ENCODE measurements at places on chromosomes 13 and 19.

GRCh38 chr19:35975608-35976214 is 19.3 kb upstream of the SDHAF1 start:
- DNase-seq, result no peak

DNA sequence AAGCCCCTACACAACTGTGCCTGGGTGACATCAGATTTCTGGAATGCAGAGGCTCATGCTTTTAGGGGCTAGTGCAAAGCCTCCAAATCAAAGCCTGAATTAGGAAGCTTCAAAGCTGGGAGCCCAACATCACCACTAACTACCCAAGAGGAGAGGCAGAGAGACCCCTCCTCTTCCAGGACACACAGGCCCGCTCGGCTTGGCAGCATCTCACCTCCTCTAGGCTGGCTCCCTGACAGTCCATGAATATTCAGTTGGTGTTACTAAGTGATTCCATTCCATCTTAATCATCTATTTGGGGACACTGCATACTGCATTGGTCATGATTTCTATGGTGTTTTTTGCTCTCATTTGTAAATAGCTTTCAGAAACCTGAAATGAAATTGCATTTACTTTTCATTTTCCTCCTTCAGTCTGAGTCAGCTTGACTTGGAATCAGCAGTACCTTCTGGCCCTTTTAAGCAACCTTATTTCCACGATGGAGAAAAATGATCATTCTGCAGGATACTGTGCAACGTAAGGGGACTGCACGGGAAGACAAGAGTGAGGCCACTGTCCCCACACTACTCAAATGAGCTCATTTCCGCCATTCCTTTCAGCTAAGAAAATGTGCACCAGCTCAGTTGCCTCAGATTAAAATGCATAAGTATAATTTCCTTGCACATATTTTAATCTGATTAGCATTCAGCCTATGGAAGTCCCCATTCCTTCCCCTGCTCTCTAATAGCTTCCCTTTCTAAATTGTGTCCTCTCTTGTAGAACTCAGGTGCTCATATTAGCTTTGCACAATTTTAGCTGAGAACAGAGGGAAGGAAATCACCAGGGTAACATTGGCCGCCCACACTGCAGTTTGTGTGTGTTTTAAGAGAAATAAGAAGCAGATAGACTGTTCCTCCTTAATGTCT is 219.9 kb downstream of the RFC3 start:
- no peak for DNase-seq

DNA sequence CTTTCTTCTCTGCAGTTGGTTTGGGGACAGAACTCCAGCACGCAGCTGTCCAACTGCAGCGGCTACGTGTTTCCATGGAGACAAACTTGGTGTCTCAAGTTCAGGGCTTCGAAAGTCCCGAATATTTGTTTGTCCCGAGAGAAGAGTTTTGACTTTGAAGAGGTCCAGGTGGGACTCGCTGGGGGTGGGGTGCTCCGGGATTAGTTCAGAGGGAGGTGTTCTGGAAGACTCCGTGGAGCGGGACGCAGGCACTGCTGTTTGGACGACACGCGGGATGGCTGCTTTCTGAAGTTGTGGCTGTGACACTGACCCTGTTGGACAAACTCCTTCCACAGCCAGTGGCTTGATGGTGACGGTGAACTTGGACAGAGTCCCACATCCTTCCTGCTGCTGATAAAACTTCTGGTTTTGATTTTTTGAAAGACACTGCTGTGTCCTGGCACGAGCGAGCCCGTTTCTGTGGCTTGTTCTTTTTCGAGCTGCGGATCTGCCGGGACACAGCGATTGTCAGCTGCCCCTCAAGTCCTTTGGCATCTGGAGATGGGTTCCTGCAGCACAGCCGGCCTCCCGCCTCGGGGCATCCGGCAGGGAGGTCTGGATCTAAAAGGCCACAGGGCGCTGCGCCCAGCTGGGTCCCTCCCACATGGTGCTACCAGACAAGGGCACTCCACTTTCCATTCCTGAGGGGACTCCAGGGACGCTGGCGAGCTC is 15.9 kb upstream of the RANBP3 start:
- no peak for DNase-seq

- no peak for DNase-seq
Measured at GRCh38 chr19:3098141-3098514, 4.0 kb downstream of the GNA11 start.

DNA sequence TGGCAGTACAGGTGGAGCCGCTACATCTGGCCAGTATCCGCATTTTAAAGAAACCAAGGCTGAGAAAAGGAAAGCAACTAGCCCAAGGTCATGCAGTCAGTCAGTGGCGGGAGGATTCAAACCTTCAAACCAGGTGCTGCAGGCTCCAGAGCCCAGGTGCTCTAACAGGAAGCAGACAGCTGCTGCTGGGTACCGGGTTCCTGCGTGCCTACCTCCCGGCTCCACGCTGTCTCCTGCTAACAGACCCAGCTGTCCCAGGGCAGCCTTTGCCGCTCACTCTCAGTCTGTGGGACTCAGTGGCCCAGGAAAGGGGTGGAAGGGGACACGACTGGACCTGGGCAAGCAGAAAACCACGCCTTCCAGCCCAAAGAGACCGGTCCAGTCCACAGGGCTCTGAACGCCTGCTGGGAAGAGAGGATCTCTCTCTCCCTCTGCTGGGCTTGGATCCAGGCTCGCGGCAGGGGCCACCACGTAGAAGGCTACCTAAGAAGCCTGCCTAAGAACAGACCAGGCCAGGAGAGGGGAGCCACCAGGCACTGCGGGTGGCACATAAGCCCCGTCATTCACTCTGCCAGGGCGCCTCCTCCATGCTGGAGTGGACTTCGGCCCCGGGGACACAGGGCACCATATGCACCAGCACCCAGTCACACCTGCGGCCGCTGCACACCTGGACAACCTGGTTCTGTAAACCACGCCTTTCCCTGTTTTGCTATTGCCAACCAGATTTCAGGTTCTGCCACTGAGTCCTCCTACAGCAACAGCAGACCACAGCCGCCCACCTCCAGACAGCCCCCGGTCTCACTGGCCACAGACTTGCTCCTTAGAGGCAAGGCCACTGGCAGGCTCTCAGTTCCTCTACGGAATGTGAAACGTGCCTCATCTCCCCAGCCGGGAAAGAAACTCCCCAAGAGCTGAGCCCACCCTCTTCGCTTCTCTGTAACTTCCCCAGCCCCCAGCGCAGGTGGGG is 4.6 kb downstream of the DAPK3 start:
- peak; percentile 31 for DNase-seq

DNA sequence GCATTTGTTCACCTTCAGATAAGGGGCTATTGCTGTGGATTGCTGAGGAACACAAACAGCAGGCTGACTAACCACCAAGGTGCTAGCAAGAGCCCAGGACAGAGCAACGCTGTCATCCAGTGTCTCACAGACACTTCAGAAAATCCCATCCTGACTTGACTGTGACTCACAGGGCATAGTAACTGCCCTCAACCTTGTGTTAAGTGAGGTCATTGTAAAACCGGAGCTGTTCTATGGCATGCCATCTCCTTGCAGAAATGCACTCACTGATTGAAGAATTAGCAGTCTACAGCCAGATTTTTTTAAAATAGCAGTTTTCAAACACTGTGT is 51.1 kb downstream of the TNFRSF19 start:
- DNase-seq, result no peak
